ENCODE measurements at places on chromosomes 7 and 10.
A peak's percentile ranks its signal among the peaks of the same experiment; 100 is the strongest.

GRCh38 chr7:29929018-29929807 lies 60.4 kb downstream of the SCRN1 start:
- DNase-seq = no peak

GRCh38 chr7:20665096-20665495 lies 49.6 kb downstream of the ABCB5 start:
- no peak for DNase-seq

DNA sequence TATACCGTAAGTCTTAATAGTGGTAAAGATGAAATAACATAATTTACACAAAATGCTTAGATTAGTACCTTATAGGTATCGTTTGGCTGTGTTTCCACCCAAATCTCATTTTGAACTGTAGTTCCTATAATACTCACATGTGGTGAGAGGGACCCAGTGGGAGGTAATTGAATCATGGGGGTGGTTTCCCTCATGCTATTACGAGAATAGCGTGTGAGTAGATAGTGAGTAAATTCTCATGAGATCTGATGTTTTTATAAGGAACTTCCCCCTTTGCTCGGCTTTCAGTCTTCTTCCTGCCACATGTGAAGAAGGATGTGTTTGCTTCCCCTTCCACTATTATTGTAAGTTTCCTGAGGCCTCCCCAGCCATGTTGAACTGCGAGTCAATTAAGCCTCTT lies 426.3 kb upstream of the POT1 start:
- DNase-seq = no peak

DNA sequence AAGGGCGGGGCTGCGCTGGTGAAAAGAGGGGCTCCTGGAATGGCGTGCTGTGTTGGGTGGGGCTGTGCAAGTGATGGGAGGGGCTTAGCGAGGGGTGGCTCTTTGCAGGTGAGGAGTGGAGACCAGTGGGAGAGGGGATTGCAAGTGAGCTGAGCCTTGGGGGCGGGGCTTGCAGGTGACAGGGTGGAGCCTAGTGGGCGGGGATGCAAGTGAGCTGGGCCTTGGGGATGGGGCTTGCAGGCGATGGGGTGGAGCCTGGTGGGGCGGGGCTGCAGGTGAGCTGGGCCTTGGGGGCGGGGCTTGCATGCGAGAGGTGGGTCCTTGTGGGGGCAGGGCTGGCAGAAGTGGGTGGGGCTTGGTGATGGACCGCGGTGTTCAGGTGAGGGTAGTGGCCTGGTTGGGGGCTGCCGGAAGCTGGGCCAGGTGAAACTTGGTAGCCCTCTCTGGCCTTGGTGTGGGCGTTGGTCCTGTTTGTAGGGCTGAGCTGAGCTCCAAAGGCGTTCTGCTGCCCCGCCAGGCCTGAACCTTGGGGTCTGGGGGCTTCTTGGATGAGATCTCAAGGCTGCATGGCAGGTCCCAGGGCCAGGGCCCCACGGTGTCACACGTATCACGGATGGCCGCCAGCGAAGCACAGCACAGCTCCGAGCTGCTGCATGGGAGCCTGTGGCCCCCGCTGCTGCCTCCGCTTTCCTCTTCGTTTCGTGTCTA lies 743 bp upstream of the PITRM1 start:
- peak; percentile 73 for DNase-seq

All from HEK293T (cell line).